Osteocyte (in vitro differentiated cells): ENCODE measurements at places on chromosomes 2 and 18. TPM values are rescaled to one million over a fixed set of nuclear protein-coding genes. Genes with fewer than 3 reads are reported as not detected.

GRCh38 chr2:80459028-80459427 is 154.5 kb upstream of the LRRTM1 start:
- no peaks in the 10 kb centered on the region for H3K4me1 ChIP-seq
- no peaks in the 10 kb centered on the region for H3K36me3 ChIP-seq
- no peak for DNase-seq
- H3K27ac ChIP-seq = no peak overlapping the region
- no peaks in the 10 kb centered on the region for H3K27me3 ChIP-seq
- no peak overlapping the region for H3K4me3 ChIP-seq

DNA sequence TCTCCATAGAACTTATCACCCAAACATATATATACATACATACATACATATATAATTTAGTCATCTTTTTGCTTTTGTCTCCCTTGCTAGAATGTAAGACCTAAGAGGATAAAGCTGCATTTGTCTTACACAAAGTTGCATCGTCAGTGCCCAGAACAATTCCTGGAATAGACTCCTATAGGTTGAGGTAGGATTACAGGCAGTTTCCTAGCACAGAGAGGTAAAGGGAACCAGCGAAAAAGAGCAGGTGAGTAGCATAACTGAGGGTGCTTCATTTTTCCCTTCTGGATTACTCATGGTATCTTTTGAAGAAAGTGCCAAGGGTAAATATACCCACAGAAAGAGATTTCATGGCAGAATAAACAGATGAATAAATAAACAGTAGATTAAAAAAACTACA is 68.1 kb upstream of the AMMECR1L start:
- H3K4me1 ChIP-seq = no peaks in the 10 kb centered on the region
- DNase-seq = no peak

DNA sequence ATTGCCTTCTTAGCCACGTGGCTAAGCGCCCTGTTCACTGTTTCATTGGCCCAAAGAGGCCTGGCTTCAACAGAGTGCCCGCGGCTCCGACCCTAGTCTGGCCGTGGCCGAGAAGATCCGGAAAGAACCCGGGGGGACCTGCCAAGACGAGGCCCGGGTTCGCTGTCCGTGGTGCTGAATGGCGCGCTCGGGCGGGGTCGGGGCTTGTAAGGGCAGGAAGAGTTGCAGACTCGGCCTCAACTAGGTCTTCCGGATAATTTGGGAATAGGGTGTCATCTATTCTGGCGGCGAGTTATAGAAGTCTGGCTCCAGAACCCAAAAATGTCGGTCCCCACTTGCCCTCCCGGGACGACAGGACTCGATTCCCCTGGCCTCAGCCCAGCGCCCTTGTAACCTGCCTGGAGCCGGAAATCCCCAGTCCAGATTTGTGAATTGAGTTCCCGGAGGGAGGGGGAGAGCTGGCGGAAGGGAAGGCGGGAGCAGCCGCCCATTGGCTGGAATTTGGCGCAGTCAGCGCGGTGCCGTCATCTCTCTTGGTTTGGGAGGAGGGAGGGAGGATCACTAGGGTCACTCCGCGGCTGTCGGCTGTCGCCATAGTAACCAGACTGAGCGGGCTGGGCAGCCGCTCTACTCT is 3.5 kb downstream of the CDK5R2 start:
- no peaks in the 10 kb centered on the region for H3K36me3 ChIP-seq
- no peak overlapping the region for H3K27ac ChIP-seq
- H3K4me1 ChIP-seq = peaks cover 17% of the 10 kb centered on the region
- H3K27me3 ChIP-seq = peaks cover 71% of the 10 kb centered on the region

Gene MATN3
- 12.2 and 12.8 TPM in 2 replicates for total RNA-seq

DNA sequence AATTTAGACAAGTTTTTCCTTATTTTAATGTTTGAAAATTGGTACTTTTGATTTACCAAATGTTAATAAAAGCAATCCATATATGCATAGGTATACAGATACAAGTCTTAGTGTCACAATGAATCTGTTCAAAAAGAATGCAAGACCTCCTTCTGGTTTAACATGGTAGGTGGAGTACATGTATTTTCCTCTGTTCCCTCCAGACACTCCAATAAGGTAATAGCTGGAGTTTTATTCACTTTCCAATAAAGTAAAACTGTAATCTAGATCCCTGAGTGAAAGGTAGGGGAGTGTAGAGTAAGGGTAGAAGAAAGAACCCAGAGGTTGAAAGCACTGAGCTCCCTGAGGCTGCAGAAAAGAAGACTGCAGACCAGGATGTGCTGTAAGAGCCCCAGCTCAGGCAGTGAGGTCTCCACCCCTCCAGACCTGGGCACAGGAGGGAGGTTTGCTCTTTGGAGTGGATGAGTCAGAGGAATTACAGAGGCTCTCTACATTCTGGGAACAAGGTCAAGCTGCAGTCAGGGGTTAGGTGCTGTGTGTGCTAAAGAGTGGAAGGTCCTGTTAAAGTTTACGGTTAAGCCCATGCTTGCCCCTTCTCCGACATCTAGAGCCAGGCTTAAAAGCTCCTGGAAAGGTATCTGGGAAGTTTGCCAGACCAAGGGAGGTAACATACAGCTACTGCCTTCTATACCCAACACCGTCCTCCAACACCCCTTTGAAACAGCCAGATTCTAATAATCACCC is 27.6 kb upstream of the STAT1 start:
- H3K4me3 ChIP-seq = no peak overlapping the region
- no peak for DNase-seq
- H3K27me3 ChIP-seq = no peaks in the 10 kb centered on the region
- H3K27ac ChIP-seq = no peak overlapping the region
- no peaks in the 10 kb centered on the region for H3K36me3 ChIP-seq

Gene EML4
- total RNA-seq = 35.2 and 41.1 TPM in 2 replicates

DNA sequence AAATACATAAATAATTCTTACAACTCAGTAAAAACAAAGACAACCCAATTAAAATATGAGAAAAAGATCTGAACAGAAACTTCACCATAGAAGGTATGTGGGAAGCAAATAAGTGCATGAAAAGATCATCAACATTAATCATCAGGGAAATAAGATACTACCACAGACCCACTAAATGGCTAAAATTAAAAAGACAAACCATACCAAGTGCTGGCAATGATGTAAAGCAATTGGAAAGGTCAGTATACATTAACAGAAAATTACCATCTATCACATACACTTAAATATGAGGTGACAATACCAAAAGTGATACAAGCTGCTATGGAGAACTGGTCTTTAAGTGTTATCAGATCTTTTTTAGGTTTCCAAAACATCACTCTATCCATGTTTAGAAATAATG is 44.7 kb downstream of the TTR start:
- H3K27me3 ChIP-seq = no peaks in the 10 kb centered on the region
- peaks cover 3% of the 10 kb centered on the region for H3K4me1 ChIP-seq
- DNase-seq = no peak
- peaks cover 9% of the 10 kb centered on the region for H3K36me3 ChIP-seq
- H3K27ac ChIP-seq = no peak overlapping the region
- H3K4me3 ChIP-seq = no peak overlapping the region

DNA sequence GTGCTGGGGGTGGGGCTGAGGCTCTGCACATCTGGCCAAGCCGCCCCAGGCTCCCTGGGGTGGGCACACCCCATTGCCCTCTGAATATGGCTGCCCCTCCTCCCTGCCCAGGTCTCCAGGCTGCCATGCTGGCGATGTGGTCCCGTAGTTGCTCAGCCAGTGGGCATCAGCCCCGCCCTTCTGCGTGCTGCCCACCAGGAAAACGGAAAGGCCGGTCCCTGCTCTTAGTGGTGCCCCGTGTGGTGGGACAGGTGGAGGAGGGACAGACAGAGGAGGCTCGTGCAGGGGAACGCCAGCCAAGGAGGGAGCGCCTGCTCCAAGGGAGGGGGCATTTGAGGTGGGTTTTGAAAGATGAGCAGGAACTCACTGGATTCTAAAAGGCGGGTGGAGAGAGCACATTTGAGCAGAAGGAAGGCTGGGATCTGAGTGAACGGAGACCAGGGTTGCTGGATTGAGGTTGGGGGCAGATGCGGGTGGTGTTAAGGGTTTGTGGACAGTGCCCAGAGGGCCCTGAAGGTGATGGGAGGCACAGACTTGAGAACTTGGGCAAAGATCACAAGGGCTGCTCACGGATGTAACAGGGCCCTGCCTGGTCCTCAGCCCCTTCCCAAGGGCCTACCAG is 6.7 kb upstream of the B3GNT7 start:
- H3K27me3 ChIP-seq = no peaks in the 10 kb centered on the region
- H3K4me1 ChIP-seq = peaks cover 24% of the 10 kb centered on the region
- no peak for DNase-seq
- H3K27ac ChIP-seq = peak overlapping the region; percentile 81
- no peak overlapping the region for H3K4me3 ChIP-seq

Gene ST8SIA5
- 0.30 and 0.76 TPM in 2 replicates for total RNA-seq

GRCh38 chr18:47528343-47528742 is 276.9 kb upstream of the SKOR2 start:
- no peaks in the 10 kb centered on the region for H3K27me3 ChIP-seq
- H3K4me3 ChIP-seq = no peak overlapping the region
- no peaks in the 10 kb centered on the region for H3K4me1 ChIP-seq
- H3K27ac ChIP-seq = no peak overlapping the region
- H3K36me3 ChIP-seq = no peaks in the 10 kb centered on the region
- no peak for DNase-seq

Gene CCDC138
- total RNA-seq = 3.5 and 6.0 TPM in 2 replicates

DNA sequence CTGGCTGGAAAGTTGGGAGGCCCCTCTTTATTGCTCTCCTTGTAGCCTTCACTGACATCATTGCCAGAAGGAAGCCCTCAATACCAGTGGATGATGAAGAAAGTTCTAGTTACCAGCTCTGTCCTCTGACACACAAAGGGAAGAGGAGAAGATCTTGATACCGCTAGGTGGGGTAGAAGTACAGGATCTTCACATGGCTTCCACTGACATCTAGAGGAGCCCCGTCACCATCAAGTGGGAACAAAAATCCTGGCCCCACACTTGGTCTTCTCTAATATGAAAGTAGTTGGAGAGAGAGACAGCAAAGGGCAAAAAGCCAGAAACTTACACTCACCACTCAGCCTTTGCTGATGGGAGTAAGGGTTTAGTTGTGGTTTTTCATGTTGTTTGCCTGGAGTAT is 12.4 kb downstream of the XIRP2 start:
- no peak overlapping the region for H3K4me3 ChIP-seq
- no peak overlapping the region for H3K27ac ChIP-seq
- no peaks in the 10 kb centered on the region for H3K4me1 ChIP-seq
- H3K27me3 ChIP-seq = peaks cover 7% of the 10 kb centered on the region

DNA sequence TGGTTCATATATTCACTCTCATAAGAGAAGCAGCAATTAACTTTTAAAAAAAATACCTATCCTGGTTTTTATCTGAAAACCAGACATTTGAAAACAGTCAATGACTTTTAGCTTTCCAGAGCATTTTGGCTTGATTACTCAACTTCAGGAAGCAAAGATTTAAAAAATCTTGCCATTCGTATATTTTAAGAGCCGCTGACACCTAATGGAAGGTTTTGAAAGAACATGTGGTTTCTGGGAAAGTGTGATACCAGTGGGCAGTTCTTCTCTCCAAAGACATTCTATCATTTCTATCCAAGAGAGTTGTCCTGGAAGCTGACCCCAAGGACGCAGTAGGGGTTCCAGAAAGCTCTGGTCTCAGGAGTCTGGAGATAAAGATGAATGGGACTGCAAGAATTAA is 234.7 kb downstream of the TTC32 start:
- no peaks in the 10 kb centered on the region for H3K4me1 ChIP-seq
- H3K27me3 ChIP-seq = no peaks in the 10 kb centered on the region
- no peaks in the 10 kb centered on the region for H3K36me3 ChIP-seq
- no peak overlapping the region for H3K27ac ChIP-seq
- DNase-seq = no peak

DNA sequence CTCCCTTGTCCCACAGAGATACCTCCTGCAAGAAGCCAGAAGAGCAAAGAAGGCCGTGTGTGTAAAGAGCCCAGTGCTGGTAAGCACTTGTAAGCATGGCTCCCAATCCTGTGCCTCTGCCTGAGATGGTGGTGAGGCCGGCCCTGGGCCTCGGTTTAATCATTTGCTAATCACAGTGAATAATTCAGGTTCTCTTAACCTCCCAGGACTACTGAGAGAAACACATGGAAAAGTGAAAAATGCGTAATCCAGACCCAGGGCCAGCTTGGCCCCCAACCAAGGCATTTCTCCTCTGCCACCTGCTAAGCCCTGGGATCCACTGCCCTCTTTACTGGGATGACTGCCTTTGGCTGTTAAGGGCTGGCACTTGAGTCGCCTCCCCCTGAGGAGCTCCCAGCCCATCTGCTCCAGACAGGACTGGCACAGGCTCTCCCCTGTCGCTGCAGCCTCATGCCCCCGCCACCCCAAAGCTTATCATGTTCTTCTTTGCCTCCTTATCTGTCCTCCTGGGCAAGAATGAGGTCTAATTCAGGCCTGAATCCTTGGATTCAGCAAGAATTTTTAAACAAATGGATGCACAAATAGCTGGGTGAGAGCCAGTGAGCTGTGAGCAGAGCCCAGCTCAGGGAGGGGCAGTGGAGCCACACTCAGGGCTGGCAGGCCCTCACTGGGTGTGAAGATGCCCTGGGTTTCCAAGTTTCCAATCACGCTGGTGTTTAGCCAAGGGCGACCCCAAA is 193.9 kb upstream of the HS6ST1 start:
- no peaks in the 10 kb centered on the region for H3K36me3 ChIP-seq
- DNase-seq = no peak
- H3K4me1 ChIP-seq = peaks cover 3% of the 10 kb centered on the region
- H3K27me3 ChIP-seq = peaks cover 2% of the 10 kb centered on the region
- H3K4me3 ChIP-seq = no peak overlapping the region

Gene RAPGEF4
- 0.91 and 1.2 TPM in 2 replicates for total RNA-seq
